ENCODE measurements at places on chromosomes 16 and 17. TPM values are rescaled to one million over a fixed set of nuclear protein-coding genes. Genes with fewer than 3 reads are reported as not detected.

Gene AHSP
- not detected for total RNA-seq

Gene CD300H
- 0.67 TPM for total RNA-seq

Gene USP43
- 5.0 TPM for total RNA-seq

Gene RAMP2
- total RNA-seq, result 0.74 TPM

Gene KRTAP3-2
- not detected for total RNA-seq

Measured in A549 treated with ZK216348 at 1 μM for 4 hours (cell line).